Activated T-cell treated with anti-CD3 and anti-CD28 coated beads for 48 hours (primary cell): ENCODE measurements at places on chromosomes 6 and 20.

- no peak for DNase-seq
Measured at GRCh38 chr6:52376763-52377162, 14.8 kb downstream of the PAQR8 start.

DNA sequence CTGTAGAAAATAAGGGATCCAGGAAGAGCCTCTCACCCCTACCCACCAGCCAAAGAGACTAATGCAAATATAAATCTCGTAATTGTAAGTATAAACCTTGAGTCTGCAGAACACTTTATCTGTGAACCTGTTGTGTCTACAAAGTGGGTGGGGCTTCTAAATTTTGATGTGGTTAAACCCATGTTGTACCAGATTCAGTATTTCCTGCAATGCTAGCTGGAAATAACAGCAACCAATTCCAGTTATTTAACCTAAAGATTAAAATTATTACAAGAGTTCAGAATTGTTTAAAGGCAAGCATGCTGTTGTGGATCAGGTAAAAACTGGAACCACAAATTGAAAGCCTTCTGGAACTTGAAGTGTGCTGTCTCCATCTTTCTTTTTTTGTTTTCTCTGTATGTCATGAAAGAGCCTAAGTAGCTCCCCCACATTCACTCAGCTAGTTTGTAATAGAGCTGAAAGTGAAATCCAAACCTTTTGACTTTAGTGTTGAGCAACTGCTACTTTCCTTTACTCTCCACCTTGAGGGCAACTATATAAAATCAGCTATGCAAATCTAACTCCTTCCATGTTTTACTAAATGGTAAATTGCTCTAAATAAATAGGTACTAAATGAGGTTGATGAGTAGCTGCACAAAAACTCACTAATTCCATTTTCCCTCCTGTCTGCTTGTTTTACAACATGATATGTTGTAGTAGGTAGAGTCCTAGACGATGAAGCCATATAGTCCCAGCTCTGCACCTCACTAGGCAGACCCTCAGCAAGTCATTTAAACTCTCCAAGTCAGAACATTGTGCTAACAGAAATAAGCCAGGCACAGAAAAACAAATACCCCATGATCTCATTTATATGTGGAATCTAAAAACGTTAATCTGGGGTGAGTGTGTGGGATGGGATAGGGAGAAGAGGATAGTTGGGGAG lies 17.9 kb upstream of the THEMIS start:
- no peak for DNase-seq

DNA sequence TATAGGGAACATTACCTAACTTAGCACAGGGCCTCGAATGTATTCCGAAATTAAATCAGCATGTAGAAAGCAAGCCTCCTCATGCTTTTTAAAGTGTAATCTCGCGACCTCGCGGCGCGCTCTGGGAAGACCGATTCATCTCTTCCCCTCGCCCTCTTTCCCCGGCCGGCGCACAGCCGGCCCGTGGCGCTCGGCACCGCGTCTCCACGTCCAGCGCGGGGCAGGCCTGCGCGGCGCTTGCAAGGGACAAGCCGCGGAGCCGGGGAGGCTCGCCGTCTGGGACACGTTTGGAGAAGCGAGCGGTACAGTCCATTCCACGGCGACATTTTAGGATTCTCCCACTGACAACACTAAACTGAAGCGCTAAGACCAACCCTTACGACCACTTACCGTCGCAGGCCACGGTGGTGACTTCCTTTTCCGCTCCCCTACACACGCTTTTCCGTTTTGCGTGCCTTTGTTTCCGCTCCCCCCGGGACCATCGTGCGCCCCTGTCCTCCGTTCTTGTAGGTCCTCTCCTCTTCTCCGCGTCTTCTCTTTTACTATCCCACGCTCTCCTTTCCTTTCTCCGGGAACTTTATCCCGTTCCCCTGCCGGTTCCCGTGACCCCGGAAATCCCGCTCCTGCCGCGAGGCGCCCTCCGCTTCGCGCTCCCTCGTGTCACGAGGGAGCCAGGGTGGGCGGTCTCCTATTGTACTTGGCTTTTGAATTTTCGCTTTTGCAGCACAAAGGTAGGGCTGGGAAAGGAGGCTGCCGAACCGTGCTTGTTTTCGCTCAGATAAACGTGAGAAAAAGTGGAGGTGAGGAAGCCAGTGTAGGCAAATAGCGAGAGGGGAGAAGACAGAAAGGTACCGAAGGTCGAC lies at the start of gene ECHDC1:
Gene ECHDC1 (minus strand): TSS at position 664 of the 863 bp plus-strand sequence. CDS start 12,581 bp downstream, outside the sequence.
- DNase-seq: peak; percentile 67

GRCh38 chr6:150667977-150668716 lies 68.5 kb downstream of the PLEKHG1 start:
- no peak for DNase-seq

- DNase-seq: no peak
Measured at GRCh38 chr6:14466278-14466677, 348.7 kb downstream of the CD83 start.

DNA sequence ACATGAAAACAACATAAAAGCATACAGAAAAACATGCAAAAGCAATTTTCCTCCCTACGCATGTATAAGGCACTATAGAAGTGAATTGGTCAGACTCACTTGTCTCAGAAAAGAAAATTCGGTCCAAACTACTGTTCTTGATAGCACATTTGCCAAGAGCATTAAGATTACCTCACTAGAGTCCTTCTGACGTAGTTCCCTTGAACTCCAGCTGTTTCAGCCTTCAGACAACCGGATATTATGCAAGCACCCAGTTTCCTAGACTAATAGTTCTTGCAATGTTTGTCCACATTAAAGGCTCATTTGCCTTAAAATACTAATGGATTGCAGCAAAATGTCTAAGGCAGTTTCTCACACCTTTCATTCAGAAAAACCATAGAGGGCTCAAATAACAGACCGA lies 2.5 kb upstream of the CASS4 start:
- no peak for DNase-seq

DNA sequence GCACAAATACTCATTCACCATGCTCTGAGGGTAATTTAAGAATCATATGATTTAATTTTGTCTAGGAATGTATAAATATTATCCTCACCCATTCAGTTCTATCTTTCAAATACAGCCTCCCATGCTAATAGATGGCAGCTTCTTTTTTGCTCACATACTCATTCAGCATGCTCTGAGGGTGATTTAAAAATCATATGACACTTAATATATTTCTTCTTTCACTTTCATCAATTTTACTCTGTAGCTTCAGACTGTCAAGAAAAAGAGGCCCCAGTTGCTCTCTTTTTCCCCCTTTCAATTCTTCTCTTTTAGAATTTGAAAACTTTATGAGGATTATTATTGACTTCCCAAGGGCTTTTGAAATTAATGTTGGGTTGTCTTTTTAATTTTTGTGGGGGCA lies 161.7 kb upstream of the LAMP5 start:
- DNase-seq: no peak

DNA sequence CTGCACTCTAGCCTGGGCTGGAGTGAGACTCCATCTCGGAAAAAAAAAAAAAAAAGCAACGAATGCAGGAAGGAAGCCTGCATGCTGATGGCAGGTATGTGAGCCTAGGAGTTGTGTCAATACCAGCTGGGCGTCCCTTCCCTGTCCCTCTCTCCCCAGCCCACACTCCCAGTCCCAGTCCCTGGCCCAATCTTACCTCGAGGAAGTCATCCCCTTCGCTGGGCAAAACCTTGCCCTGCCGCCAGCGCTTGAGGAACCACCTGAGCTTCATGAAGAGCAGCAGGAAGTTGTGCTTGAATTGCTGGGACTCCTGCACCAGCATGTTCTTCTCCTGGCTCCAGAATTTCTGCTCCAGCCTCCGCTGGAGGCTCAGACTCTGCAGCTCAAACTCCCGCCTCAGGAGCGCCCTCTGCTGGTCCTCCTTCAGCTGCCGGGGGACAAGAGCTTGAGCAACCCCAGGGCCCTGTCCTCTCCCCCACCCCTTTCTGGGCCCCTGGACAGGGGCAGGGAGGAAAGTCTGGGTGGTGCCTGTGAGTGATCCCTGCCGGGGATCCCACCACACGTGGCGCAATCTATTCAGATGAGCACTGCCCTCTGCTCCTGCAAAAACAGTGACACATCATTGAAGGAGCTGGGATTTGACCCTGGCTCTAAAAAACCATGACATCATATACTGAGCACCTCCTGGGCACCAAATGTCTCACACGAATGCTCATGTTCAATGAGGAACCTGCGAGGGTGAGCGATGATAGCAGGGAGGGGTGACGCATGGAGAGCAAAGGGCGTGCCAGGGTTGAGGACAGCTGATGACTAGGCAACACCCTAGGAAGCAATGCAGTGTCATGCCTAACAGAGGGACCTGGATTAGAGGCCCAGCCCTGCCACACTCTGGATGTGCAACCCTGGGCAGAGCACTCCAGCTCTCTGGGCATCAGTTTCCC lies 35.0 kb upstream of the DSN1 start:
- DNase-seq: peak; percentile 70

- DNase-seq: no peak
Measured at GRCh38 chr6:2509711-2510110, 241.0 kb downstream of the MYLK4 start.

DNA sequence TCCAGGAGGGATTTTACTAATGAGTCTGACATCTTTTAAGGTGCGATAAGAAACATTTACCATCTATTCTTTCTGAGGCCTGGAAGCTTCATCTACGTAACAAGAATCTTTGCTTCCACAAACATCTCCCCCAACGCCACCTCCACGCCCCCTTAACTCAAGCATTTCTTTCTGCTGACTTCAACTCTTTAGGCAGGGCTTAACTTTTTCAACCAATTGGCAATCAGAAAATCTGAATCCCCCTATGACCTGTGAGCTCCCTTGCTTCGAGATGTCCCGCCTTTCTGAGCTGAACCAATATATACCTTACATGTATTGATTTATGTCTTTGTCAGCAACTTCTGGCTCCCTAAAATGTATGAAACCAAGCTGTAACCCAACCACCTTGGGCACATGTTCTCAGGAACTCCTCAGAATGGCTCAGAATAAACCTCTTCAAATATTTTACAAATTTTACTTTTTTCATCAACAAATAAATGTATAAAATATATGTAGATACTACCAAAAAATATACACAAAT lies 11.5 kb downstream of the OR2H2 start:
- DNase-seq: no peak

- no peak for DNase-seq
Measured at GRCh38 chr20:47691625-47692024, 93.7 kb downstream of the SULF2 start.

DNA sequence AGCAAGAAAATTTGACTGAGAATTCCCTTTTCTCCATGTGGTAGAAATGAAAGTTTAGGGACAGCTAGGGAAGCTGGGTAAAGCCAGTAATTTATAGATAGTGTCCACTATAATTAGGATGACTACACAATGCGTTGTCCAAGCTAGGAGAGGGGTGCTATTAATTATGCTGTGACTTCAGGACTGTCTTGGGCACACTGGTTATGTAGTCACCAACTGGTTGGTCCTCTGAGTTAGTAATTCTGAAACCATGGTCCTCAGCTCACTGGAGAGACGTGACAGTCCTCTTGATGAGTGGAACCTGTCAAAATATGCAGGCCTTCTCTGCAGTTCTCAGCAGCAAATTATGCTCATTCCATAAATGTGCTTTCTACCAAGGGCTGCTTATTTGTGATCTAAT lies 94.6 kb upstream of the ENPP5 start:
- DNase-seq: no peak

- no peak for DNase-seq
Measured at GRCh38 chr20:20847814-20848213, 135.4 kb upstream of the RALGAPA2 start.

GRCh38 chr6:39143238-39143930 lies 28.4 kb upstream of the SAYSD1 start:
- DNase-seq: no peak

- no peak for DNase-seq
Measured at GRCh38 chr20:38123021-38123587, 42.0 kb downstream of the TGM2 start.

DNA sequence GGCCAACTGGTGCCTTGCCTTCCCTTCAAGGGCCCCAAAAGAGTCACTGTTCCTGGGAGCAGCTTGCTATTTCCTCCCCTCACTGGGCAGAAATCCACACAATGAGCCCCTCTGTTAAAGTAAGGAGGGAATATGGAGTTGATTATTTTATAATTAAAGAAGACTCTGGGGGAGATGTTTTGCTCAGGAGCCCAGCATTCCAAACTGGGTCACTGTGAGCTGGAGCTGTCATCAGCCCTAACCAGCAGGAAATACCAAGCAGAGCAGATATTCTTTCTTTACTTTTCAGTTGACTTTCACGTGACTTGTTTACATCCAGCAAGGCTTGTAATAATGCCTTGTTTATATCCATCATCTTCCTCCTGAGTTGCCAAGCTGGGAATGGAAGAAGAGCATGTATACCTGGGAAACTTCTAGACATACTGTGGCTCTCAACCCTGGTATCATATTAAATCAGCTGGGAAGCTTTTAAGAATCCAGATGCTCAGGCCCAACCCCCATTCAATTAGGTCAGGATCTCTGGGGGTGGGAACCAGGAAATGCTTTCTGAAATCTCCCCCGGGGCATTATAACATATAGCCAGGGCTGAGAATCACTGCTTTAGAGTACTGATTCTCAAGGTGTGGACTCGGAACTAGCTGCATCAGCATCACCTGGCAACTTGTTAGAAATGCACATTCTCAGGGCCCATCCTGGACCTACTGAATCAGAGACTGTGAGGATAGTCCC lies 175.6 kb upstream of the MYLIP start:
- no peak for DNase-seq

DNA sequence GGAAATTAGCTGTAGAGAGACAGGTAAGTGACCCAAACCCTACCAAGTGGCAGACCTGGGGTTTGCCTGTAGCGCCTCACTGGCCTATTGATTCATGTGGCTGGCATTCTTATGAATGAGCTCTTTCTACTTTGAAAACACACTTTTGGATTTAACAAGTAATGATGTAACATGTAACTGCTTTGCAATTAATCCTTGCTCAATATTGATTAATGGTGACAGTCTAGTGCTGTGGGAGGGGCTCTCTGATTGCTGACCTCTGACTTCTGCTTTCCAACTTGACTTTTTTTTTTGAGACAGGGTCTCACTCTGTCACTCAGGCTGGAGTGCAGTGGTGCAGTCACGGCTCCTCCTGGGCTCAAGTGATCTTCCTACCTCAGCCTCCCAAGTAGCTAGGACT lies 82.7 kb downstream of the TIAM2 start:
- no peak for DNase-seq

- no peak for DNase-seq
Measured at GRCh38 chr6:87029711-87030314, 65.1 kb downstream of the CGA start.

- no peak for DNase-seq
Measured at GRCh38 chr6:167695831-167696230, 130.9 kb upstream of the AFDN start.

GRCh38 chr6:63997221-63997620 lies 361.6 kb downstream of the PHF3 start:
- no peak for DNase-seq

DNA sequence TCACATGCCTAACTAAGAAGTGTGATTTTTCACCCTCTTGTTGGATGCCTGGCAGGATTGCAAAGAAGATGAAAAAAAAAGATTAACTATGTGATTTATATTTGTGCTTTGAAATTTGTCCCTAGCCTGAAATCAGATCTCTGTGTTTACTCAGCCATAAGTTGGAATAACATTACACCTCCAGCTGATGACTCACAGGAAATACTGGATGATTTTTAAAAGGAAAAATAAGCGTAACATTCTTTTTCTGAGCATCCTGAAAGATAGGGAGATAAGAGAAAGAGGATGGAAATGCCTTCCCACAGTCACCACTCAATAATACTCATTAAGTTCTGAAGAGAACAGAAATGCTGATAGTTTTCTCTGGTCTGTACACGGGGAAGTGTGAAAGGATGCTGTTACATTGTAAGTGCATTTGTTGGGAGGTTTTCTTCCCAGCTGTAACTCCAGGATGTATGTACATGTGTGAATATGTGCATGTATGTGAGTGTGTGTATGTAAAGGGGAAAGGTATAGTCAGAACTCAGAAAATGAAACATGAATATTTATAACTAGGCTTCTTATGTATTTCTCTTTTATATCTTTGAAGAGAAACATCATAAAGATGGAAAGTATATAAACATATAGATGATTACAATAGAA lies 37.4 kb upstream of the RIPPLY2 start:
- no peak for DNase-seq
